Right ventricle myocardium inferior (tissue), 1 donor: ENCODE measurements at places on chromosomes 1 and 21.

DNA sequence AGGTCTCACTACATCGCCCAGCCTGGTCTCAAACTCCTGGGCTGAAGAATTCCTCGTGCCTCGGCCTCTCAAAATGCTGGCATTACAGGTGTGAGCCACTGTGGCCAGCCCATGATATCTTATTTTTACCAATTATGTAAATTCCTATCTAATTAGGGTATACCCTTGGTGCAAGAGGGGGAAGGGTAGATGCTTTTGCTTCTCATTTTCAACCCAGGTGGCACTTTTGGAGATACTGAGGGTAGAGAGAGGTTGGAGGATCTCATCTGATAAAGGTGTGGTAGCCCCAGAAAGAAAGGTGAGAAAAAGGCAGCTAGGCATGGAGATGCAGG lies 17.4 kb downstream of the ENSA start:
- no peak for DNase-seq

DNA sequence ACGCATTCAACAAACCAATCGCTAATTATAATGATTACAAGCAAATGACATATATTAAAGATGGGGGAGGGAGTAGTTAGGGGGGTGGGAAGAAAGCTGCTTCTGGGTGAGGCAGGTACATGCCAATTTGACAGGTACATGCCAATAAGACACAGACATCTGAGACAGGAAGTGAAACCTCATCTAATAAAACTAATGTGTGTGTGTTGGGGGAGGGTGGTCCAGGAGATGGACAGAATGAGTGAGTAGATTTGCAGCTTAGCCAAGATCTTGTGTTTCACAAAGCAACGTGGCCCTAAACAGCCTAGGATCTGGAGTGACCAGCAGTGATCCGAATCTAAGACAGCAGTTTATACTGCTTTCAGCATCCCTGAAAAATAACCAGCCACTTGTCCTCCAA lies 10.8 kb downstream of the CFAP45 start:
- DNase-seq: no peak

- DNase-seq: no peak
Measured at GRCh38 chr1:240173836-240174235, 82.2 kb downstream of the FMN2 start.

DNA sequence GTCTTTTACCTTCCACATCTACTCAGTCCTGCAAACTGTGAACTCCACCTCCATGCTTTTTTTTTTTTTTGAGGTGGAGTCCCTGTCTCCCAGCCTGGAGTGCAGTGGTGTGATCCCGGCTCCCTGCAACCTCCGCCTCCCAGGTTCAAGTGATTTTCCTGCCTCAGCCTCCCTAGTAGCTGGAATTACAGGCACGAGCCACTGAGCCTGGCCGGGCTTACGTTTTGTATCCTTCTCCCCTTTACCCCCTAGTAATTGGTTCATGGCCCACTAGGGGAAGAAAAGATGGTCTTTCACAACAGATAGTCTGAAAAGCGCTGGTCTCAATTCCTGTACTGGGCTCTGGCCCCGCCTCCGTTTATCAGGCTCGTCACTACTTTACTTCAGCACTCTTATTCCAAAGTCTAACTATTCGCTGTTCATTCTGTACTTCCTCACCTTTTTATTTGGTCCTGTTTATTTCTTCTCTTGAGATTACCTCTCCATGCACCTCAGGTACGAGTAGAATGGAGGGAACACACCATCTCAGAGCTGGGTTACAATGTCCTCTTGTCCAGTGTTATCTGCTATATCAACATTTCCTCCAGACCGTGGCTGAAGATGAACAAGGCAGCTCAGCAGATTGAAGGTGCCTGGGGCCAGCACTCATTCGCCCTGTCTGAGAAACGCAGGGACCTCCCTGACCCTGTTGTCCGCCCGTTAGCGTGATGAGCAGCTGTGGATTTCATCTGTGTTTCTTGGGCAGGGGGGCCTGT lies 16.2 kb downstream of the CNST start:
- no peak for DNase-seq

DNA sequence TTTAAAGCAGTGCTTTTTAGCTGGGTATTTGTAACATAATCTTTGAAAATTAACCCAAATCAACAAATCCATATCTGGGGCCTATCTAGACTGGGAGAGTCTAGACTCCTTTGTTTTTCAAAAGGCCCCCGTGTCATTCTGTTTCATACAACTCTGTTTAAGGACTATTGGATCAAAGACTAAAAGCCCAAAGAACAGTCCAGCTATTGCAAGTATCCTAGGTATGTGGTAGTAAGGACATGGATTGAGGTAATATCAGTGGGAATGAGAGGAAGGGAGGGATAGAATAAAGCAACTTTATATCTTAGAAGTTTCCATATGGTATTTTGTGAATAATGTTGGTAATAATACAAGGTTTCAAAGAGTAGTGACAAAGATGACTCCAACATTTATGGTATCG lies 18.2 kb downstream of the KIF1B start:
- DNase-seq: no peak

GRCh38 chr1:232046451-232047306 lies 420.1 kb downstream of the DISC1 start:
- no peak for DNase-seq

DNA sequence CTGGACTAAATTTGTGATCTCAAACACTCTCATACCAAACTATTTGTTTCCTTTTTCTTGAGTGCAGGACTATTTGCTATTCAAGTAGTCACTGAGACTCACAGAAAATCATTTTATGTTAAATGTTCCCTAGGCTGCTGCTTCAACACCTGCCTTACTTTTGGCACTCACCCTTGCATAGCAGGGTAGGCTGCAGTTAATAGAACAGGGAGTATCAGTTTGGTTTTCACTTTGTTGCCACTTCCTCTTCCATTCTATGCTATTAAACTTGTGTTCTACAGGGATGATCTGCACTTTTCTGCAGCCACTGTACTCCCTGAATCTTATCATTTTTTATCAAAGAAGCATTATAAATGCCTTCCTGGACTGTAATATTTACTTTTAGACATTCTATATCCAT lies 148.7 kb upstream of the PRMT6 start:
- no peak for DNase-seq

DNA sequence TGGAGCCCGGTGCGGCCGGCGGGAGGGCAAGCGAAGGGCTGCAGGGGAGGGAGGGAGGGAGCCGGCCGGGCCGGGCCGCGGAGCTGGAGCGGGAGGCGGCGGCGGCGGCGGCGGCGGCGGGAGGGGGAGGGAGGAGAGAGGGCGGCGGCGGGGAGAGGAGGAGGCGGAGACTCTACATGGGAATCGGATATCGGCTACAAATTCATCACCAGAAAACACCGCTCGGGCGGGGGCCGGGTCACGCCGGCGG lies at the start of gene AKT3:
TSS of gene AKT3 (minus strand) at position 42 of the 250 bp plus-strand sequence. CDS start 7,073 bp downstream, outside the sequence.
- no peak for DNase-seq

DNA sequence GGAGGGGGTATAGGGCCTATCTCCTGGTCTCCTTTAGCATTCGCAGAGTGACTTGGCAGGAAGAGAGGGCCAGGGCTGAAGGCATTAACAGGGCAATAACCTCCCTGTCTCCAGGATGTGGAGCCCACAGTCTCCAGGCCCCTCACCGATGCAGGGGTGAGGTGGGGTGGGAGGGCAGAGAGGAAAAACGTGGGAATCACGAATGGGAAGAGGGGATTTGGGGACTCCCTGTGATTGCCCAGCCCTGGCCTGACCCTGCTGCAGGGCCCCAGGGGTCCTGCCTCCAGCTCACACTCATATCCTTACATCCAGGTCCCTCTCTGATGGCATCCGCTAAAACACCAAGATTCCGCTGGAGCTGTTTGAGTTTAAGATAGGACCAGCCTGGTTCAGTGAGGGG lies 14.6 kb downstream of the TFAP2E start:
- peak; percentile 55 for DNase-seq

DNA sequence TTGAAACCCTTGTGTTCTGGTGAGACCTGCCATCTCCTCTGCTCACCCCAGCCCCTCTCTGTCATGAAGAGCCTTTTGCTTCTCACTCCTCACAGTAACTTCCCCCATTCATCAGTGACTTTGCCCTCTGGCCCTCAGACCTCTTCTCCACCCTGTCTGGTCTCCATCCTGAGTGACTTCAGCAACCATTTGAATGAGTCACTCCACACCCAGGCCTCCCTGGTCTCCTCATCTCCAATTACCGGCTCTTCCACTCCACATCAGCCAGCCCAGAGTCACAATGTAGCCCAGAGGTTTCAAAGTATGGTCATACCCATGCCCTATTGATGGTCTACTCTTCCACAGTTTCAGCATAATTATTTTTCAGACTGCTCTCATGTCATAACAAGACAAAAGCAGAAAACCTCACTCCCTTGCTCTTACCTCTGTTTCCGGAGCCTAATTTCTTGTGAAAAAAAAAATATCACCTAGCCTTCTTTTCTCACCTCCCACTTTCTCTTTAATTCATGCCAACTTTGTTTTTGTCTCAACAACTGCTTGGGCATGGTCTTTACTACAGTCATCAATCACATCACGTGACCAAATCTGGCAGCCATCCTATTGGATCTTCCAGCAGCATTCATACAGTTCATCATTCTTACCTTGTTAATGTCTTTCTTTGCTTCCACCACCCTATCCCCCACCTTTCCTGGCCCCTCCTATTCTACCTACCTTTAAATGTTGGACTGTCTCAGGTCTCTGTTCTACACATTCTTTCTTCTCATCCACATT lies 35.6 kb upstream of the NEK7 start:
- no peak for DNase-seq

GRCh38 chr1:116769561-116769977 lies 15.3 kb downstream of the CD2 start:
- DNase-seq: no peak

DNA sequence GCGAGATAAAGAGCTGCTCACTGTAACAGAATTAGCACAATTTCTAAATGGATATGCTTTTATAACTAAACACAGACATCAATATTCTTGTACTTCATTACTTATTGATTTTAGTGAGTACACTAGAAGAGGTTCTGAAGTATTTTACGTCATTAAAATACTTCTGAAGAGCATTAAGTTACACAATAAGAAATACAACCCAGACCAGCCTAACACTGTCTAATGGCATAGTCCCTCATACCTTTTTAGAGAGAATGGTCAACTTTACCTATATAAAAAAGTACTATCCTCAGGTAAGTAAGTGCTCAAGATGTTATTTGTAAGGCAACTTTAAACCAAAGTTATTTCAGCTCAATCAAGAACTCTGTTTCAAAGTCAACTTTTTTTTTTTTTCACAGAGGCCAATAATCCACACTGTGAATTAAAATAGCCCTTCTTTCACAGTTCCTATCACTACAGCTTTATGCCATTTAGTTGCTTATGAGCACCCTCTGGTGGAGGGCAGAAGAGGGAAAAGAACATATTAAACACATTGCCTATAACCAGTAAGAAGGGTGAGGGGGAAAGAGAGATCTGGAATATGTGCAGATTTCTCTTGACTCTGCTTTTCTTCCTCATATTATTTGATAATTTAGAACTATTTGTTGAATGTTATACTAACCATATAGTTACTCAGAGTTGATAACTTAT lies 182.1 kb upstream of the DMRTA2 start:
- DNase-seq: no peak

DNA sequence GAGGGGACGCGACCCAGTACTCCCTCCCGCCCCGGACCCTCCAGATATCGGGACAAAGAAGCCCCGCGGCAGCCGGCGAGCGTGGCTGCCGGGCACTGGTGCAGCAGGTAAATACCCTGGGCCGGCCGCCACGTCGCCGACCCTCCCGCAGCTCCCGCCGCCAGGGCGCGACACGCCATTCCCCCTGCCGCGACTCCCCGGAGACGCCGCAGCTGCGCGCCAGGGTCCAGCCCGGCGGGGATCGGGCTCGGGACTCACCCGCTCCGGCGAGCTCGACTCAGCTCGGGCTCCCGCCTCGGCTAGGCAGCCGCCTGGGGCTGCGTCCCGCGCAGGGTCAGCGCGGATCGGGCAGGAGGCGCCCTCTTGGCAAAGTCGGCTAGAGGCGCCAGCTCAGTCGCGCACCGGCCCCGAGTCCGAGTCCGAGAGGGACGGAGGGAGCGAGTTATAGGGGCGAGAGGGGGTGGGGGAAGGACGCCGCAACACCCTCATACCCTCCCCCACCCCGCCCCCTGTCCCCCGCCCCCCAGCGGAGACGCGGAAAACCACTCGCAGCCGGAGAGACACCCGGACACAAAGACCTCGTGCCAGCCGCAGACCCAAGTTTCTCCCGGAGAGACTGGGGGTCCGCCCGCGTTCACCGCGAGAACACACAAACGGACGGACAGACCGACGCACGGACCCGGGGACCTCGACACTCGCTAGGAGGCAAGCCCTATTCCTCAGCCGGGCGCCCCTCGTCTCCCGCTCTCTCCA lies 985 bp downstream of the SYT6 start:
- no peak for DNase-seq
